ENCODE measurements at places on chromosomes 7 and 10. TPM values are rescaled to one million over a fixed set of nuclear protein-coding genes. Genes with fewer than 3 reads are reported as not detected.

- no peaks in the 10 kb centered on the region for H3K4me1 ChIP-seq
- H3K4me3 ChIP-seq: no peak overlapping the region
- no peak for DNase-seq
- H3K36me3 ChIP-seq: no peaks in the 10 kb centered on the region
- H3K27ac ChIP-seq: no peak overlapping the region
- no peaks in the 10 kb centered on the region for H3K27me3 ChIP-seq
These were observed 111.7 kb downstream of the PDGFA start for GRCh38 chr7:407721-408539.

Gene DKK1
- polyA plus RNA-seq: not detected

GRCh38 chr10:86498598-86498997 lies 23.0 kb downstream of the WAPL start:
- H3K4me3 ChIP-seq: no peak overlapping the region
- no peak overlapping the region for H3K27ac ChIP-seq
- H3K27me3 ChIP-seq: no peaks in the 10 kb centered on the region
- H3K36me3 ChIP-seq: peaks cover 29% of the 10 kb centered on the region
- DNase-seq: no peak

GRCh38 chr10:100245484-100246220 lies 16.3 kb upstream of the CHUK start:
- H3K27me3 ChIP-seq: no peaks in the 10 kb centered on the region
- H3K4me3 ChIP-seq: no peak overlapping the region
- DNase-seq: no peak
- no peak overlapping the region for H3K27ac ChIP-seq
- H3K4me1 ChIP-seq: no peaks in the 10 kb centered on the region

Data from small intestine (tissue), 16 donors.